ENCODE measurements at places on chromosomes 5 and 9.

DNA sequence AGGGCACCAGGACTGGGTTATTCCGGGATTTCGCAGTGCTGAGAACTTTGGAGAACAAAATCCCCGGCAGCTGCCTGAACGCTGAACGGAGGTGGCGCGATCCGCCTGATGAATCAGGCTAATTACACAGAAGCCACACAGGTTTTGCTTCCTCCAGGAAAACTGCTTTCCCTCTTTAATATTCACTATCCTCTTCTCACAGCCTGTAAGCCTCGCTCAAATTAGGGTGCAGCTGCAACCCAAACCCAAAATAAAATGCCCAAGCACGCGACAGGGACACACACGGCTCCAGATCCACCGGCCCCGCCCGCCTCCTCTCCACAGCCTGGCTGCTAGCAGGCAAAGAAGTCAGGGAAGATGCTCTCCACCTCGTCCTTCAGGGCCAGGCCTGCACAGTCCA, 6.0 kb downstream of the SOHLH1 start:
- DNase-seq: no peak

DNA sequence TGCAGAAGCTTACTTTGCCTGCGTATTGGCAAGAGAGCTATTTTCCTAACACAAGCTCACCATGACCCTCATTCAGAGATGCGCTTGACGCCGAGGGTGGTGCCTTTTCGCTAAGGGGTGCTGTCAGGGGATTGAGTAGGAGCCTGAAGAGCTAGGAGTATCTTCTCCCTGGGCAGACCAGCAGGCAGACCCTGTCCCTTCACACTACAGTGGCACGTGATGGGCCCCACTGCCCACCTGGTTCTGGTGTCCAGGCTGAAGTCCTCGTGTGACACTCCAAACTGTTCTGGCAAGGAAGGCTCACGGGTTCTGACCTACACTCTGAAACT, 198.3 kb downstream of the AUH start:
- no peak for DNase-seq

GRCh38 chr9:110143485-110143884, 64.5 kb downstream of the C9orf152 start:
- DNase-seq: no peak

DNA sequence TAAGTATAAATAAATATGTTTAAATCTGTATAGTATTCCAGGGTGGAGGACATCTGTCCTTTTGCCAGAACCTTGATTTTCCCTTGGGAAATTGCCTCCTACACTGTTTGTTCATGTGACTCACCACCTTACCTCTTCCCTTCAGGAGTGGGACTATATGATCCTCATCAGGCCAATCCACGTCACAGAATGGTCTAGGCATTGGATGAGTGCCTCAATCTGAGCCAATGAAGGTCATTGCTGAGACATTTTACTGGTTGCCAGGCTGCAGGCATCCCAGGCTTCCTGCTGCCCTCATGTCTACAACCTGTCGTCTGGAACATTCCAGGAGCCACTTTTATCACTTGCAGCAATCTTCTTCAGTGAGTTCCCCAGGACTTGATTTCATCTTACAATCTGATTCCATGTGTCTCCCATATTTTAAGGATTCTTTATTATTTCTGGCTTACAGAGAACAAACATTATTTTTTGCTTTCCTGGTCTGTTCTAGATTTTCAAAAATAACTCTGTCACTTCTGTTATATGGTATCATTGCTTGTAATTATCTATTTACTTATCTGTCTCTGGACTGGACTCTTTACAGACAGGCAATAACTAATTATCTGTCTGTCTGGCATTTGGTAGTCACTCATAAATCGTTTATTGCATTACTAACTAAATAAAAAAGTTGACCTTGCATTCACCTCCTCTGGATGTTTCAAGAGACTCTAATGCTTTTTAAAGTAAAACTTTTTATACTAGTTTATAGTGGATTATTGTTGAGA, 107.3 kb upstream of the APC start:
- DNase-seq: no peak

DNA sequence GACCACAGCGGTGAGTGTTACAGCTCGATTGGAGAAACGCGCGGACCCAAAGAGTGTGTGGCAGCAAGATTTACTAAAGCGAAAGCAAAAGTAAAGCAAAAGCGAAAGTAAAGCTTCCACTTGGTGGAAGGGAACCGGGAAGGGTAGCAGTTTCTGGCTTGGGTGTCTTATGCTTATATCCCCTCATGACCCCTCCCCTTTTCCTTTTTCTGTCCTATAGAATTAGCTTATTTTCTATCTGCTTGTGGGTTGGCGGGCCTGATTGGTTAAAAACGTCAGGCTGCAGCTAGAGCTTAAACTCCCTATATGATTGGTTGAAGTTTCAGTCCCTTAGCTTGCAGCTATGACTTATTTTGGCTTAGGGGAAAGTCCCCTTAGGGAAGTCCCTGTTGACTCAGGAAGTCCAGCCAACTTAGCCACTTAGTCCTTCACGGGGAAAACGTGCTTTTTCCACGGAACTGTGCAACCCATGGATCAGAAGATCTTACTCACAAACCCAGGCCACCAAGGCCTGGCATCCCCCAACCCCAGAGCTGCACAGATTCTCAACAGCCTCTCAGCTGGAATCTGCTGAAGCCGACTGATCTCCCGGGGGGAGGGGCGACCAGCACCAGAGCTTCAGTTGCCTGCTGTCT, 114.2 kb upstream of the ADAMTS16 start:
- no peak for DNase-seq

All from stimulated activated CD8-positive, alpha-beta memory T cell treated with anti-CD3 and anti-CD28 coated beads, Interleukin-15, amount 100 ng/mL, for 24 hours (primary cell).